MG63 (cell line): ENCODE measurements at places on chromosomes 13 and 19. TPM values are rescaled to one million over a fixed set of nuclear protein-coding genes. Genes with fewer than 3 reads are reported as not detected.

- no peak for DNase-seq
Measured at GRCh38 chr13:84962141-84962750, 837.0 kb downstream of the SLITRK6 start.

DNA sequence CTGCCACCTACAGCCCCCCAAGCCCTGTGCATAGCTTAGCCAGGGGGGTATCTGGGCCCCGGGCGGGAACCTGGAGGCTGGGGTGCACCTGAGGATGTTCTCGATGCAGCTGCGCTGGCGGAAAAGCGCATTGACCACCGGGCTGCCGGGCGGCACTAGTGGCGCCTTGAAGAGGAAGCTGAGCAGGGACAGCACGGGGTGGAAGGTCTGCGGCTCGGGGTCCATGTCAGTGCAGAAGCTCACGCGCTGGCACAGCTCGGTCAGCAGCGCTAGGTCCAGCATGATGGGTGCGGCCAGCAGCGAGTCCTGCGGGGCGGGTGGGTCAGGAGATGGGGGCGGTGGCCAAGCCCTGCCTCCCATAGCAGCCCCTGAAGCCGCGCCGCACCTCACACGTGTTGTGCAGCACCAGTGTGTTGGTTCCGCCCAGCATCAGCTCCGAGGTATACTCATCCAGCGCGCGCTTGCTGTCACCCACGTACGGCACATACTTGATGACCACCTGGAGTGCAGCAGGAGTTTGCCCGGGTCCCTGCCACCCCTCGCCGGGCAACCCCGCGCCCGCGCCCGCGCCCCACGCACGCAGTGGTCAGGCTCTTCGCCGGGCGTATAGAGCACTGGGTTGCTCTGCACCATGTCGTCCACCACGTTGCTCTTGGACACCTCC lies 2.6 kb downstream of the ISYNA1 start:
- no peak for DNase-seq

DNA sequence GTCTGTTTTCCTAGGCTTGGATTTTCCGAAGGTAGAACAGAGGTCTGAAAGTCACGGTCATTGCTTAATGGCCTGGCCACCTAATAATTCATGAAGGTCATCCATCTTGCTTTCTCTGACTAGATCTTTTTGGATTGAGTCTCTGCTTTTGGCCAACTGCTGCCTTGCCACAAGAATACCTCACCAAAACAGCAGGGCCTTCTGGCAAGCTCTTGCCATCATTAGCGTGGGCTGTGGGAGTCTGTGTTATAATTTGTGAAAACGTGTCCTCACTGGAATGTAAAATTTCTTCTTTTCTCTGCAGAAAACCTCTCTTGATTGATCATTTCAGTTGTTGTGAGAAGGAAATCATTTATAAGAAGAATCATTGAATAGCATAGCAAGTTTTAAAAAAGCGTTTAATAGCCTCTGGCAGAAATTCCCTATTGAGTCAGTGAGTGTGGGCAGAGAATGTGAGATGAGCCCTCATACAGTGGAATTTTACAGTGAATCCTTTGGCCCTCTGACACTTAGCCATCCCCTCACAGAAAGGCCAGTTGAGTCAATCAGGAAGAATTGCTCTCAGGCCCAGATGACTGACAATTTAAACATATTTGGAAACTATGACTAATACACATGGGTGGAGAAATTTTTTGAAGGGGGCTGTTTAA lies 43.2 kb upstream of the ERICH6B start:
- peak; percentile 76 for DNase-seq

DNA sequence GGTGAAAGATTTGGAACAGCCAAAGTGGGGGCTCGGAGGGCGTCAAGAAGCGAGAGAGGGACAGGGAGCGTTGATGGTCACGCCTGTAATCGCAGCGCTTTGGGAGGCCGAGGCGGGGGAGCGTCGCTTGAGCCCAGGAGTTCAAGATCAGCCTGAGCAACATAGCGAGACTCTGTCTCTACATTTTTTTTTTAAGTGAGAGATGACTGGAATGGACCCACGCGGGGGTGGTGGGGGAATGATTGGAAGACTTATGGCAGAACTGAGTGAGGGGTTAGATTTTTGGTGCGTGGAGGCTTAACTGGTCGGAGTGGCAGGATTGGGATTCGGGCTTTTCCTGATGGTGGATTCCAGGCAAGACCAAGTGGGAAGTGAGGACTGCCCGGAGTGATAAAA lies 725 bp downstream of the PSMD8 start:
- no peak for DNase-seq

- DNase-seq, result peak; percentile 14
Measured at GRCh38 chr13:102128216-102128810, 273.5 kb downstream of the FGF14 start.

DNA sequence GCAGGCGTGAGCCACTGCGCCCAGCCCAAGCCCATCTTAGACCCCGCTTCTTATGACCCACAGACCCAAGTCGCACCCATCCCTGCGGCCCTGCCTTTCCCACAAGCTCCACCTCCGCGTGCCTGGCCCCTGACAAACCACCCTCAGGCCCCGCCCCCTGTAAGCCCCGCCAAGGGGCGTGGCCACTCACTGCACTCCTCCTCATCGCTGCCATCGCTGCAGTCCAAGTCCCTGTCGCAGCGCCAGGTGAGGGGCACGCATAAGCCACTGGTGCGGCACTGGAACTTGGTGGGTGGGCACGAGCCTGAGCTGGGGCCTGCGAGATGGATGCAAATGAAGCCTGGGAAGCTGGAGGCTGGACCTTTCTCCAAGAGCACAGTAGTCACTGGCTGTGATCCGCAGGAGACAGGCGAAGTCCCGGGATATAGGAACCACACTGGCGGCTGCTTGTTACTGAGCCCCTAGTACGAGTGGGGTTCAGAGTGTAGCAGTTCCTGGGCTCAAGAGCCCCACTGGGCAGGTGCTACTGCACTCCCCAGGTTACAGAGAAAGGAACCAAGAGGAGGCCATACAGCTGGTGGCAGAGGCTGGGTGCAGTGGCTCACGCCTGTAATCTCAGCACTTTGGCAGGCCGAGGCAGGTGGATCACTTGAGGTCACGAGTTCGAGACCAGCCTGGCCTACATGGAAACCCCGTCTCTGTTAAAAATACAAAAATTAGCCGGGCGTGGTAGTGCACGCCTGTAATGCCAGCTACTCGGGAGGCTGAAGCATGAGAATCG lies 3.1 kb downstream of the CD320 start:
- DNase-seq, result peak; percentile 41

DNA sequence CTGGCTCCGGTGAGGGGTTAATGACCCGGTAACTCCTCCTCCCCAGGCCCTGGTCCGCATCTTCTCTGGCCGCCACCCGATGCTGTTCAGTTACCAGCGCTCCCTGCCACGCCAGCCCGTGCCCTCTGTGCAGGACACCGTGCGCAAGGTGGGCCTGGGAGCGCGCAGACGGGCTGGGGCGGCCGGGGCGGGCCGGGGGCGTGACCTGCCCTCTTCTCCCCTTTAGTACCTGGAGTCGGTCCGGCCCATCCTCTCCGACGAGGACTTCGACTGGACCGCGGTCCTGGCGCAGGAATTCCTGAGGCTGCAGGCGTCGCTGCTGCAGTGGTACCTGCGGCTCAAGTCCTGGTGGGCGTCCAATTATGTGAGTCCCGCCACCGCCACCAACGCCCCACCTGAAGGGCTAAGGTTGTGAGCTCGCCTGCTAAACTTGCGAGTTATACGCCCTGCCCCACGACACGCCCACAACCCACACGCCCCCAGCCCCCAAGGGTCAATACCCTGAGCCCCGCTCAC lies 10.4 kb downstream of the CPT1C start:
- no peak for DNase-seq

DNA sequence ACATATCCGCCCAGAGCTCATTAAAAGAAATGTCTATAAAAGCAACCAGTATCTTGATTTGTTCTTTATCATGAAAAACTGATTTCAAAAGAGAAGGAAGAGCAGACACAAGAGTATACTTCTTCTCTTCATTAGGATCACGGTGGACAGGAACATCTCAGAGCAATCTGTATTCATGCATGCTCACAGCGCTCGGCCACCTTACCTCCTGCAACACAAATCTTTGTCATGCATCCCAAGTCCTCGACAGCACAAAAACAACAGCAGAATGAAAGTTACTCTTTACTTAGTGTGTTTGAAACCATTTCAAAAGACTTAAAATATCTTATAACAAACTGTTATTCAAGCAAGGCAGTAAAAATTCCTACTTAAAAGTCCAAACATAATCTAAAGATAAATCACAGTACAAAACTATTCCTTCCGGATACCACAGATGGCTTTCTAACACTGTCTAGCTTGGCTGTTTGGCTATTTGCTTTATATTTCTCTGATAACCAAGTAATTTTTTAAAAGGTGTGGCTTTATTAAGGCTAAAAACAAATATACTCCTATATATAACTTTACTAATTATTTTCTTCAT lies 174.5 kb downstream of the TBC1D4 start:
- DNase-seq, result no peak

DNA sequence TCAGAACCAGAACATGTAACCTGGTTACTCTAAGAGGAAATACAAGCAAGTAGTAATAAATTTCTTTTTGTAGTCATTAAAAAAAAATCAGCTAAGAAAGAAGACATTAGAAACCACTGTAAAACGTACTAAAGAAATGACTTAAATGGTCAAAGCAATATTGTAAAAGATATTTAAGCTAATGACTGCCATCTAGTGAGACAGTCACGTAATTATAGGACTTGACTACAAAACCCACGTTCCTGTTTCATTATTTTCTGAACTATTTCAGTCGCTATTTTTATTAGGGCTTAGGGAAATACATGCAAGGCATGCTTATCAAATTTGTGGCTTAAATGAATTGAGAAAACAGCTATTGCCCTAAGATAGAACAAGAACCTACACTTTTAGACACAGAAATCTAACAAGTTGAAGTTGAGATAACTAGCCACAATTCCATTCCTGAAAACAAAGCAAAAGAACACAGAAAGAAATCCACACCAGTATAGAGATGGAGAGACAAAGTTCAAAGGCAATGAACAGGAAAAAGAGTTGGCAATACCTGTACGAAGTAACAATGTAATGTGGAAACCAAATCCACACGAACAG lies 17.9 kb downstream of the ALG5 start:
- no peak for DNase-seq

GRCh38 chr13:73069206-73069805 lies 10.5 kb downstream of the KLF5 start:
- no peak for DNase-seq

- DNase-seq, result no peak
Measured at GRCh38 chr13:96527497-96527896, 437.6 kb downstream of the HS6ST3 start.

GRCh38 chr13:95184317-95184716 lies 116.9 kb downstream of the ABCC4 start:
- no peak for DNase-seq

DNA sequence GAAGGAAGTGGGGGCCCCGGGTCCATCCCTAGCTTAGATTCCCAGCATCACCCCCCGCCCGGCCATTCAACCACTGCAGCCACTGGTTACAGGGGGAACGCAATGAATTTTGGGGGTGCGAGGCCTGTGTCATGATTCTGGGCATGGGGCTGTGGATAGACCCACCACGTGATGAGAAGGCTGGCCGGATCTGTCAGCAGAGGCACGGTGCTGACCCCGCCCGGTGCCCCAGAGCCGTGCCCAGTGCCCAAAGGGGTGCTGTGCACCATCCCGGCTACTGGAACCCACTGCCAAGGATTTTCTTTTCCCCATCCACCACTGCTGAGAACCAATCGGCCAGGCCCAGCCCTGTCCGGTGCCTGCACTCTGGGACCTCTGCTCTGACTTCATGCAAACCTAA lies 27.4 kb downstream of the CLEC4M start:
- DNase-seq, result no peak

The EDNRB gene
- total RNA-seq, result not detected in 2 replicates

The CNFN gene
- total RNA-seq, result not detected in 2 replicates

The ACP7 gene
- not detected in 2 replicates for total RNA-seq

The IQCN gene
- 0.03 and 0.05 TPM in 2 replicates for total RNA-seq

The HSPB6 gene
- total RNA-seq, result not detected in 2 replicates

The ZNF14 gene
- 5.0 and 17.4 TPM in 2 replicates for total RNA-seq

The PSG11 gene
- total RNA-seq, result not detected in 2 replicates

The KCNN4 gene
- total RNA-seq, result 5.0 and 6.1 TPM in 2 replicates

The CBY2 gene
- total RNA-seq, result not detected in 2 replicates
